T-helper 9 cell (primary cell): ENCODE measurements at places on chromosomes 5 and 9.

GRCh38 chr5:170150713-170151096, 45.0 kb downstream of the FOXI1 start:
- no peak for DNase-seq

DNA sequence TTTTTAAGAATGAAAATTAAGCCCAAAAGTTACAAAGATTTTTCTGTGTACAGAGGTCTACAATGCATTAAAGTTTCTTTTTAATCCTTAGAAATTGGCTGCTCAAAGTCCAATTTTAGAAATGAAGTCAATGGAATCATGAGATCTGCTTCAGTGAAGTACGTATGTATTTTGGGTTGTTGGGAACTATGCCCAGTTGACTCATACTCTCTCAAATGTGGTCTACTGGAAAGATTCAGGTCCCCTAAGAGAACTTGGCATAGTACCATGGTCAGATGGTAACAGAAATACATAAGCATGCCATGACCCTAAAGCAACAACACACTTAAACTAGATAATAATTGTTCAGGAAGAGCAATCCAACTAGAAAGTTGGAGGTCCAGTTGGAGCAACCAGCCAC, 23.0 kb downstream of the FBLL1 start:
- no peak for DNase-seq

GRCh38 chr9:132716007-132716406, 45.7 kb downstream of the GTF3C4 start:
- no peak for DNase-seq

DNA sequence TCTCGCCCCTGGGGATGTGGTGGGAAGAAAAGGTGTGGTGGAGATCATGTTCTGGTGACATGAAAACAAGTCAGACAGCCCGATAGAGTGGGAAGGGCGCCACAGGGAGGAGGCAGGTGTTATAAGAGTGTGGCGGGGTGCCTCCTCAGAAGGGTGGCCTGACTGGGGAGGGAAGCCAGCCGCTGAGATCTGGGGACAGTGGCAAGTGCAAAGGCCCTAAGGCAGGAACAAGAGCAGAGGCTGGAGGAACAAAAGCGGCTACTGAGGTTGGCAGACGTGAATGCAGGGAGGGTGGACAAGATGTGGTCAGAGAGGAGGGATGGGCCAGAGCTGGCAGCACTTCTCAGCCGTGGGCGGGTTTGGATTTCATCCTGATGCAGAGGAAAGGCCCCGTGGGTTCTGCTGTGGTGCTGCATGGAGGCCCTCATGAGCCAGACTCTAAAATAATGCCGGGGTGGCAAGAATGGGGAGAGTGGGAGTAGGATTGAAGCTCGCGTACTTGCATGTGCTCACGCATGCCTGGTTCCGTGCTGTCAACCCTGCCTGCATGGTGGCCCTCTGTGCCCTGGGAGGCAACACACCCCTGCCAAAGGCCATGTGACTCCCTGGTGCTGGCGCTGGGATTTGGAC, 89.2 kb downstream of the MVB12B start:
- no peak for DNase-seq

DNA sequence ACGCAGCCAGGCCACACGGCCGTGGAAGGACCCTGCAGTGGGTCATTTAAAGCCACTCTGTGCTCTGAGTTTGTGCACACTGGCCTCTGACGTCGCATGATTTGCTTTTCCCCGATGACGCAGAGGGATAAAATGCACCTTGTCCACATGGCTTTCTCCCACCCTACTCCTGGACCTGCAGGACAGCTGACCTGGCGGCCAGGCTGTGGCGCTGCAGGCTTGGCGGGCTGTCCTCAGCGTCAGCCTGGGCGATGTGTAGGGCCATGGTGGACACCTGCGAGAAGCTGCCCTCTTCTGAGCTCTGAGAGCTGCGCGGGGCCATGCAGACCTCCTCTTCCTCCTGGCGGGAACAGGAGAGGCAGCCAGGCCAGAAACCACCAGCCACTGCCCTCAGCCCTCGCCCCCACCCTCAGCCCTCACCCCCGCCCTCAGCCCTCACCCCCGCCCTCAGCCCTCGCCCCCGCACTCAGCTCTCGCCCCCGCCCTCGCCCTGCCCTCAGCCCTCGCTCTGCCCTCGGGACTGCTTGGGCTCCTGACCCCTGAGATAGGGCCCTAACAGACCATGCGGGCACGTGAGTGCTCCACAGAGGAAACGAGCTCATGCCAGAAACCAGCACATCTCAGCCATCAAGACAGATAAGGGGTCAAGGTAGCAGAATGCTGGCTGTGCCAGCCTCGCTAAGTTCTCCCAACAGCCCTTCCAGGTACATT, 20.0 kb upstream of the SCGB3A1 start:
- no peak for DNase-seq

DNA sequence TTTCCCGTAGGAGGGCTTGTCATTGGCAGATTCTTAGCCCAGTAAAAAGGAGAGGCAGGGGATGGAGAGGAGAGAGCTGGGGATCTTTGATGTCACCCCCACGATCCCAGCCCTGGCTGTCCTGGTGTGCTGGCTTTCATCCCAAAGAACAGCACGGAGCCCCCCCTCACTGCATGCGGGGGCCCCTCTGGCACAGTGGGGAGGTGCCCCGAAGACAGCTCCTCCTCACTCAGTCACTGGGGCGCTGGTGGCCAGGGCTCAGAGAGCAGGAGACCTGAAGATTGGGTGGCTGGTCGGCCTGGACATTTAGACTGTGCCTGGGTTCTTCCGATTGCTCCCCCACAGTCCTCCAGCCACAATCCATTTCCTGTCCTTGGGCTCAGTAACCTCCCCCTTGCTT, 207.5 kb downstream of the MELK start:
- DNase-seq: no peak

DNA sequence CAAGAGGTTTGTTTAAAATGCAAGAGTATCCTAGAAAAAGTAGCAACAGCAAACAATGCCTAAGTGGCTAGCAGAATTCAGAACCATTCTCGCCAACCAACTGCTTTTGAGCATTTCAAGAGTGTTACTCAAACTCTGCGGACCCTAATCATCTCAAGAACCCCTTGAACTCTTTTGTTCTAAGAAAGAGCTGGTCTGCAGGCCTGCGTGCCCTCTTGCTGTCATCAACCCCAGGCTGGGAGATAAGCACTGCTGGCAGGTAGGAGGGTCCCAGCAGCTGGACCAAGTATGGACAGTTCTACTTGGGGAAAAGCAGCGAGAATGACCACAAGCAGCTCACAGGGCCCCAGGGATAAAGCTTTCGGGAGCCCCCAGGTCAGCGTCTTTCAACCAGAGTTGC, 38.3 kb downstream of the MYO10 start:
- no peak for DNase-seq

GRCh38 chr5:95382801-95383200, 8.4 kb upstream of the FAM81B start:
- DNase-seq: no peak

- DNase-seq: no peak
Observed at GRCh38 chr5:145936401-145937131, at the start of gene SH3RF2. TSS of gene SH3RF2 (plus strand) at chr5:145936578. CDS start at chr5:145937929, 1,351 bp downstream.
